Stimulated activated CD8-positive, alpha-beta memory T cell treated with anti-CD3 and anti-CD28 coated beads, Interleukin-7, amount 100 ng/mL, for 48 hours (primary cell): ENCODE measurements at places on chromosomes 13 and 19.

DNA sequence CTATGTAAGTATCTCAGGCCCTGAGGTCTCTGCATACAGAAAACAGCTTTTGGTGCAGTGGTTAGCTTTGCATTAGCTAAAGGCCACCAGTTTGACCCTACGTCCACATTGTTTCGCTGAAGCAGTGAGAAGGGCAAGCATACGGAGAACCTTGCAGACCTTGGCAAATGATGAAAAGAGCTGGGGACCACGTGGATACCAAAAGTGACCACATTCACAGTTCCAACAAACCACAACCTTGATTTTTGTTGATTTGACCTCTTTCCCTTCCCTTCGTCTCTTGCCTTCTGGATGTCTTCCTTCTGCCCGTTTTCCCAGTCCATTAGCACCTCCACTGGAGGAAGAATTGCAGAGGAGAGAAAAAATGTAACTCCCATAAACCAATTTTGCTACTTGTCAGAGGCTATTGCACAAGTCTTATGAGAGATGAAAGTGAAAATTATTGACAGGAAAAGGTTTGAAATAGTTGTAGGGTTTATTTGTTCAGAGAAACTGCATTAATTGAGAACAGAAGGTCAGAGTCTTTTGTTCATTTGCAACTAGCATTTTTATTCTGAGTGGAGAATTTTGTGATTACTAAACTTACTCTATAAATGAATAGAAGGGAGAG, 293.9 kb upstream of the HTR2A start:
- no peak for DNase-seq

DNA sequence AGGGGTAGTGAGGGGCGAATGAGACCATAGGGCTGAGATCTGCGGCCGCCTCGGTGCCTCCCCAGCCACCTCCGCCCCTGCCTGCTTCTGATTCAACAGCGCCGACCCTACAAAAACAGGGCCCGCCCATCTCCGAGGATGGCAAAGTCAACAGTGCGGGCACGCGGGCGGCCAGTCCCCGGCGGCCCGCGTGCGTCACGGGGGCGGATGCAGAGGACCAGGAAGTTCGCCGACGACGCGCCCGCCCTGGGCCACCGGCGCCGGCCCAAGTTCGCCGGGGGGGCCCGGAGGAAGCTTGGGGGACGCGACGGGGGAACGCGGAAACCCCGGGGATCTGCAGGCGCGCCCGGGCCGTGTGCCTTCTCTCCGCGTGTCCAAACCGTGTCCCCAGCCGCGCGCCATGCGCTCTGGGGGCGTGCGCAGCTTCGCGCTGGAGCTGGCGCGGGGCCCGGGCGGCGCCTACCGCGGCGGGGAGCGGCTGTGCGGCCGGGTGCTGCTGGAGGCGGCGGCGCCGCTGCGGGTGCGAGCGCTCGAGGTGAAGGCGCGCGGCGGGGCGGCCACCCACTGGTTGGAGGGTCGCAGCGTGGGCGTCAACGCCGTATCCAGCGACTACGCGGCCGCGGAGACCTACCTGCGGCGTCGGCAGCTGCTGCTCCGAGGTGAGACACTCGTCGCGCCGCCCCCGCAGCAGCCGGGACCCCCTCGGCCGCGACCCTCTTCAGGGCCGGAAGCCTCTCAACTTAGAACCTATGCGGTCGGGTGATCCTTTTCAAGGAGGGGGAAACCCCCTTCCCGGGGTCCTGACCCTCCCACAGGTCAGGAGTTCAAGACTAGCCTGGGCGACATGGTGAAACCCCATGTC, 6.8 kb upstream of the ARRDC2 start:
- peak; percentile 90 for DNase-seq

GRCh38 chr13:109707742-109708617, 78.4 kb downstream of the IRS2 start:
- DNase-seq, result no peak

GRCh38 chr13:28488376-28489005, 6.4 kb downstream of the FLT1 start:
- no peak for DNase-seq

GRCh38 chr13:94028234-94028633, 451.2 kb downstream of the DCT start:
- DNase-seq, result no peak

GRCh38 chr19:900302-901111, 7.2 kb downstream of the RNU6-9 start:
- no peak for DNase-seq

- DNase-seq, result no peak
Observed at GRCh38 chr13:42660333-42660965, 86.5 kb downstream of the TNFSF11 start.

- no peak for DNase-seq
Observed at GRCh38 chr13:97459215-97459777, 25.3 kb downstream of the RAP2A start.

DNA sequence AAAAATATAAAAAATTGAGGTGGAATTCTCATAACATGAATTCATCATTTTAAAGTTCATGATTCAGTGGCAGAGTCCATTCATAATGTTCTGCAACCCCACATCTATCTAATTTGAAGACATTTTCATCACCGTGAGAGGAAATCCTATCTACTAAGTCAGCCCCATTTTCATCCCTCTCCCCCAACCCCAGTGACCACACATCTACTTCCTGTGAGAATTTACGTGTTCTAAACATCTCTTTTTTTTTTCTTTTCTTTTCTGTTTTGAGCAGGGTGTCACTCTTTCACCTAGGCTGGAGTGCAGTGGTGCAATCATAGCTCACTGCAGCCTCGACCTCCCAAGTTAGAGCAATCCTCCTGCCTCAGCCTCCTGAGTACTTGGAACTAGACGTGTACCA, 17.5 kb downstream of the ATCAY start:
- no peak for DNase-seq

- no peak for DNase-seq
Observed at GRCh38 chr19:56301886-56302620, 12.6 kb downstream of the ZSCAN5A start.

DNA sequence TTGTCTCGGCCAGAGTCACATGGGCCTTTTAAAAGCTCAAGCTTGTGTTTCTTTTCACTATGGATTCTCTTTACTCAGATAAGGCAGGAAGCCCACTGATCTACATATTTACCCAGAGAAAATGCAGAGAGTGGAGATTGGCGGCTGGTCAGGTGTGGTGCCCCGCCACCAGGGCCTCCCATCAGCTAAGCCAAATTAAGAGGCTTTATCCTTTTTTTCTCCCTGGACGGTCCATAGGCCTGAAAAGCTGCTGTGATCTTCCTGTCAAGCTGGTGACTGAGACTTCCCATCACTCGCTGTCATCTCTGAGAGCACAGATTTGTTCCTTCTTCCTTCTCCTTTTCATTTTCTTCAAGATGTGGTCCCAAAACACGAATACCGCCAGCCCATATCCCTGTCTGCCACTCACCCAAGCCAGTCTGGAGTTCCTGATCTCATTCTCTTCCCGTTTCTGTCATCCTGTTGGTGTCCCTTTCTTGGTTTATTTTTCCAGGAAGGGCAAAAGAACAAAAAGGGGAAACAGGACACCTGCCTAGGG, 1.9 kb downstream of the SAFB start:
- no peak for DNase-seq

- DNase-seq, result no peak
Observed at GRCh38 chr13:50452756-50453155, 390.7 kb downstream of the DLEU7 start.

DNA sequence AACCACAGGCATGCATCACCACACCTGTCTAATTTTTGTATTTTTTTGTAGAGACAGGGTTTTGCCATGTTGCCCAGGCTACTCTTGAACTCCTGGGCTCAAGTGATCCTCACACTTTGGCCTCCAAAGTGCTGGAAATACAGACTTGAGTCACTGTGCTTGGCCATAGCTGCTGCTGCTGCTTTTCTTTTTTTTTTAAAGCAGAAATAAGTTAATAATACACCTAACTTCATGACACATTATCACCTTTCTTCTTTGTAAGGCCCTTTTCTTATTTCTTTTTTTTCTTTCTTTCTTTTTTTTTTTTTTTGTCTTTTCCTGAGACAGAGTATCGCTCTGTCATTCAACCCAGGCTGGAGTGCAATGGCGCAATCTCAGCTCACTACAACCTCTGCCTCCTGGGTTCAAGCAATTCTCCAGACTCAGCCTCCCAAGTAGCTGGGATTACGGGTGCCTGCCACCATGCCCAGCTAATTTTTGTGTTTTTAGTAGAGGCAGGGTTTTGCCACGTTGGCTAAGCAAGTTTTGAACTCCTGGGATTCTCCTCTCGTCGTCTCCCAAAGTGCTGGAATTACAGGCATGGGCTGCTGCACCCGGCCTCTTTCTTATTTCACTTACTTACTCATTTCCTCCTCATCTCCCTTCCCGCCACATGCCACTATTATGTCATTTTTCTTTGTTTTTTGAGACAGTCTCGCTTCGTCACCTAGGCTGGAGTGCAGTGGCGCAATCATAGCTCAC, 8.7 kb downstream of the SHKBP1 start:
- no peak for DNase-seq

DNA sequence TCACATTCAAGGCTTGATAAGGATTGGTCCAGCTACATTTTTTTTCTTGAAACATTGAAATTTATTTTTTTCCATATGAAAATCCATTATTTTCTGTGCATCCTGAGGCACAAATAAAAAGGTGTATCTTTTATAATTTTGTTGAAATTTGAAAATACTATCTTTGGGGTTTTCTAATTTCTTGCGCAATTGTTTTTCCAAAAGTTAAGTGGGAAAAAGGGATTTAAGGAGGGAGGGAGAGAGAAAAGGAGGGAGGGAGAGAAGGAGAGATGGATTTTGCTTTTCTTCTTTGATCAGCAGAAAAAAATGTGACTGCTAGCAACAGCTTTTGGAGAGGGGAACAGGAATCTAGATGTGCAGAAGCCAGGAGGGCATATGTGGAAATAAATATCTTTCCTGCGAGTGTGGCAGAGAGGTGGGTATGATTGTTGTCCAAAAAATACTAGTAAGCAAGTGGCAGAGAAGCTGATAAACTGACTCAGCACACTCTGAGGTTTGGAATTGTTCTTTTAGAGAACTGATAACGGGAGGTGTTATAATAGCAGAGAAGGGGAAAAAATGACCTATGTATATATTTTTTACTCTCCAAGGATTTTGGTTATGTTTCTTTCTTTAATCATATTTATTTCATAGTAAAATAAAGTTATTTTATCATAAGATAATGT, 61.2 kb upstream of the EDNRB start:
- DNase-seq, result no peak

DNA sequence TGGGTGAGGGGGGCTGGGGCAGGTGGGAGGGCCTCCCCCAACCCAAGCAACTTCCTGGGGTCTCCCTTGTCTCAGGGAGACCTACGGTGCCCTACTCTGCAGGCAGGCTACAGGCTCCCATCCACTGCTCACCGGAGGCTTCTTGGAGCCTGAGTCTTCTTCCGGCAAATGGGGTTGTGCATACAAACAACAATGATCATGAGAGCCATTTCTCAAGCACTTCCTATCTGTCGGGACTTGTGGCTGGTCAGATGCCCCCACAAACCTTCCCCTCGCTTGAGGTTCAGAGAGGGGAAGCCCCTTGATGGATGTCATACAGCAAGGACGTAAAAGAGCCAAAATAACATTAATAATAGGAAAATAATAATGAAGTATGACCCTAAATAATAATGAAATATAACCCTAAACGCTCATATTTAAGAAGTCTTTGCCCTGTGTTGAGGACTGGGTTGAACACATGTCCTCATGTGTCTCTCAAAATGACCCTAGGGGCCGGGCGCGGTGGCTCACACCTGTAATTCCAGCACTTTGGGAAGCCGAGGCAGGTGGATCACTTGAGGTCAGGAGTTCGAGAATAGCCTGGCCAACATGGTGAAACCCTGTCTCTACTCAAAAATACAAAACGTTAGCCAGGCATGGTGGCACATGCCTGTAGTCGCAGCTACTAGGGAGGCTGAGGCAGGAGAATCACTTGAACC, 727 bp downstream of the CD37 start:
- no peak for DNase-seq

- no peak for DNase-seq
Observed at GRCh38 chr13:27442797-27443196, 7.6 kb downstream of the MTIF3 start.

DNA sequence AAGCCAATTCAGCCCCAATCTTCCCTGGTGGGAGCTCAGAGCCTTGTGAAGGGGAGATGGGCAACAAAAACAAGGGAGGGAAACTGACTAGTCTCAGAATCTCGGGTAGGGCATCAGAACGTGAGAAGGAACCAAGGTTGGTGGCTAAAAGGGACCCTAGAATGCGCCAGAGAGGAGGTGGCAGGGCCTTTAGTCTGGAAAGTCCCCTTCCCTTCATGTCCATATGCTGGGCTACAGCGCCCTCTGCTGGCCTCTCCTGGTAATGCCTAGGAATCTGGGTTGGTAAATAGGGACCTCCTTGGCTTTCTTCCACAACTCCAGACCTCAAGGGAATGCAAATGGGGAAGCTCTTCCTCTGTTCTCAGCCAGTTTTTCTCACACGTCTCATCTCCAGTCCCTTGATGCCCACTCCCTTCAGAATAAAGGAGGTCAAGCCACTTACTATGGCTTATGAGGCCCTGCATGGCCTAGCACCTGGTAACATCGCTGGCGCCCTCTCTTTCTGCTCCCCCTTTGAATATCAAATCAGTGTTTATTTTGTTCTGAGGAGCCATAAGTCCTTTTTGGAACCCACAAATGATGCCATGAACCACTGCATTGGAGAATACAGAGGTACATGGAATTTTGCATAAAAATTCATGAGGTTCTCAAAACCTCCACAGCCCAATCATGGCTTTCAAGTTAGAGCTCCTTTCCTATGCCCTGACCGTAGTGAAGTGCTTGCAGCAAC, 1.4 kb upstream of the CCDC97 start:
- DNase-seq, result peak; percentile 67

DNA sequence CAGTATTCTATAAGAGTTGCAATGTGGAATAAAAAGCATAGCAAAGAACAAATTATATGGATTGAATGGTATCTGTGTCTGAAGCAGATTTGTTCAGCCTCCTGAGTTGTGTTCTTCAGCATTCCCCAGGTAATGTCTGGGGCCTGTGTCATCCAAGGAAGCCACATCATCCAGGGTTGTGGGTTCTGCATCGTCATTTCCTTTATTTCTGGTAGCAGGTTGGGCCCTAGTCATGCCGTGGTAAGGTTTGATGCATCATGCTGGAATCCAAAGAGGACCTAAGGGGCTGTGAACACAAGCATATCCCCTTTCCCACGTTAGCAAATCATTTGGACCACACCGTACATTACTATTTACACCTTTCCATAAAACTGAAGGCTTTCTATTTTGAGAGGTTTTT, 131.0 kb upstream of the ZNF91 start:
- DNase-seq, result no peak

DNA sequence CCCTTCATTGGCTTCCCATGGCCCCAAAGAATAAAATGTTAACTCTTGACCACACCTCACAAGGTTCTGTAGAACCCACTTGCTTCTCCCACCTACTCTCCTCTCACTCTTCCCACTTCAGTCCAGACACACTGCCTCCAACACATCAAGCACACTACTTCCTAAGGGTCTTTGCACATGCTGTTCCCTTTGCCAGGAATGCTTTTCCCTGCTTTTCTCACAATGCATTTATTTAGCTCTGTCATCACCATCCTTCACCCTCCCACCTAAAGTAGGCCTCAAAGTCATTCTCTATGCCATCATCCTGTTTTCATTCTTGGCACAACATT, 7.9 kb downstream of the IFNL1 start:
- no peak for DNase-seq

GRCh38 chr19:10252707-10253106, 693 bp downstream of the MRPL4 start:
- no peak for DNase-seq
